Left ventricle myocardium superior (tissue), 1 donor: ENCODE measurements at places on chromosomes 5 and 9. TPM values are rescaled to one million over a fixed set of nuclear protein-coding genes. Genes with fewer than 3 reads are reported as not detected.
A peak's percentile ranks its signal among the peaks of the same experiment; 100 is the strongest.

DNA sequence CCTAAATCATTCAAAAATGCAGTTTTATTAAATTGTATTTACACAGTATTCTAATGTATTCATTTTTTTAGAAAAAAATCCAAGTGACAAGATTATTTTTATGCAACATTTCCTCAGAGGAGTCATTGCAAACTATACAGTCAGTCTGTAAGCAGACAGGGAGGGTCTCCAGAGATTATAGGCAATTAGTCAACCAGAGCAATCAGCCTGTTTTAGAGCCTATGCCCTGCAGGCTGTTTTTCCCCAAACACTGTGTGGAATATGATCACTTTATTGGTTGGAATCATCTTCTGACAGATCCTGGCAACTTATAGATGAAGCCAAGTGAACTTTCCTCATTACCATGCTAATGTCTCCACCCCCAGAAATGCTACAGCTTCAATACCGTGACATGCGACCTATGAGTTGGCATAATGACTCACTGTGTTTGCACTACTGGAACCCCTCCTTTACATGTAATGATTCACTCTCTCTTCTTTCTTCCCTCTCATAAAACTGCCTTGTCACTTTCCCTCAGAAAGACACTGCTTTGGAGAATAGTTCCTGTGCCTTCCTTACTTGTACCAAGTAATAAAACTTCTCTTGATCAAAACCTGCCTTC is 577.7 kb upstream of the FTMT start:
- DNase-seq: no peak

- no peak for DNase-seq
Observed at GRCh38 chr5:6439588-6440550, 8.8 kb upstream of the UBE2QL1 start.

- DNase-seq: no peak
Observed at GRCh38 chr9:11326231-11326630, 713.4 kb upstream of the PTPRD start.

GRCh38 chr5:23027331-23027730 is 174.2 kb upstream of the CDH12 start:
- DNase-seq: no peak

DNA sequence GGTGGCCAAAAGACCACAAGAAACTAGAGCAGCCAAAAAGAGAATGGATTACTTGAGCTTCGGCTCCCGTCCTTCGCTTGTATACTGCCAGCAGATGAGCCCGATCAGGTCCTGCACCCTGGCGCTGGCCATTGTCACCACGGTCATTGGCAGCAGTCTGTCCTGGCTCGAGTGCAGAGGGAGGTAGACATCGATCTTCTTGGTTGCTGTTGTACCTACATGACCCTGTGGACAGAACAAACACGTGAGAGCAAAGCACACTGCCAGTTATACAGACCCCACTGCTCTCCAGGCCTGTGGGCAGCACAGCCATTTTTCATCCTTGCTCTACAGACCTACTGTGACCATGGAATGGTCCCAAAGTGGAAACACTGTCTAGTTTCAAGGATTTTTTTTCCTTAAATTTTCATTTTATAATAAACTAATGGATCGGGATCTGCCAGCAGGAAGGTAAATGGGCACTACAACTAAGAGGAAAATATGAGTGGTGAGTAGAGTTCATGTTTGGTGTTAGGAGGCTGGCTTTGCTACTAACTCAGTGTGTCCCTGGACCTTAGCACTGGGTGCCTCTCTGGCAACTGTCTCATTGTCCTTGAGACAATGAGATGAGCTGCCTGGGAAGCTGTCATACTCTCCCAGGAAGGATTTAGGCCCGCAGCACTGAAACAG is 121.4 kb downstream of the MAPKAP1 start:
- DNase-seq: no peak

DNA sequence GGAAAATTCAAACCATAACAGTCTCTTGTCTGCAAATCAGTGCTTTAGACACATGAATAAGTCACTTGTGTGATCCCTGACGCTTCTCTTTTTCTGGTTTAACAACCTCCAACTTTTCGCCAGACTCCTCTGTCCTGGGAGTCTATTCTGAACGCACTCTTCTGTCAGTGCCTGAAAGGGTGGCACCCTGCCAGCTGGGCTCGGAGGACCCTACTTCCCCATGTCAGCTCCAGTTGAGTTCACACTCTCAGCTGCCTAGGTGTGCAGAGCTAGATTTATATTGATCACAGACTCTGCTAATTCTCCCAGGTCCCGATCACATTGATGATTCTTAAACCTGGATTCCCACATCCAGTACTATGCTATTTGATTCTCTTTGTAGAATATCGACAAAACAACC is 649.1 kb downstream of the BNC2 start:
- peak; percentile 72 for DNase-seq

DNA sequence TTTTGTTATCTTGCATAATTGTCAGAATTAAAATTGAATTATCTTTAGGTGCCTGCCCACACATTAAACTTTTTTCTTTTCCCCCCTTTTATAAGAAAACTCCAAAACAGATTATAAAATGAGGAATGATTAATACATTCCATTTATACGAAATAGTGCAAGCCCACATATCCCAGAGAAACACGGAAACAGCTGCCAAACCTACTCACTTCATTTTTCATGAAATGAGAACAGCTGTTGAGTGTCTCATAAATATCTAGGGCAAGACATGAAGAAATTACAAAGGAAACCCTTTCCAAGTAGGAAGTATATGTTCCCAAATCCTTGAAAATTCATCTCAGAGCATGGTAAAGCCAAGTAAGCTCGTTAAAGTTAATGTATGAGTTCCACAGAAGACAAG is 459.4 kb upstream of the NMUR2 start:
- DNase-seq: no peak

- DNase-seq: no peak
Observed at GRCh38 chr9:99116003-99116411, 11.1 kb downstream of the TGFBR1 start.

GRCh38 chr5:97838214-97838613 is 655.2 kb upstream of the RIOK2 start:
- no peak for DNase-seq

- DNase-seq: no peak
Observed at GRCh38 chr5:67528953-67529352, 332.4 kb upstream of the CD180 start.

DNA sequence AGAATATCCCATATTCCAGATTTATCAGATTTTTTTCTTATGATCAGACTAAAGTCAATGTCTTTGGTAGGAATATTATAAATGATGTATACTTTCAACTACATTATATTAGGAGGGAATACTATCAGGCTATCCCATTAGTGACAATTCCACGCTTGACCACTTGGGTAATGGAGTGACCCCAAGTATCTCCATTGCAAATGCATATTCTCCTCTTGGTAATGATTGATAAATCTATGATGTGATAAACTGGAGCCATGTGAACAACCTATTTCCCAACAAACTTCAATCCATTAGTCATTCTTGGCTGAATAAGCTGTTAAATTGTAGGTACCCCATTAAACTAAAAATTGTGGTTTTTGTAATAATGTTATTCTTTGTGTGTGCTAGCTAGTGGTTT is 12.2 kb upstream of the MPDZ start:
- no peak for DNase-seq

DNA sequence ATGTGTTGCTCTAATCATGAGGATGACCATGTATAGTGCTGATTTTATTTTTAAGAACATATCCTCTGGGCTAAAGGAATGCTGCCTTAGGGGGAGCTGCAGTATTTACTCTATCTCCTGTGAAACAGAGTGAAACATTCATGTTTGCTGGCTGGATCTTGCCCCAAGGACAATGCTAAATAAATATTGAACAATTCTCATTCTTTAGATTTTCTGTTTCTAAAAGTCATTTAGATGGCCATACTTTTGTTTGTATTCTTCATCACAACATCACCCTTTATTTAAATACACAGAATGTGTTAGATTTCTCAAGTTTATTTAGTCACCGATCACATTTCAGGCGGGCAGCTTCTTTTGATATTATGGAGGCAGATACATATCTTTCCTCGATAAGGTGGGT is 103.3 kb downstream of the ARHGEF28 start:
- DNase-seq: no peak

DNA sequence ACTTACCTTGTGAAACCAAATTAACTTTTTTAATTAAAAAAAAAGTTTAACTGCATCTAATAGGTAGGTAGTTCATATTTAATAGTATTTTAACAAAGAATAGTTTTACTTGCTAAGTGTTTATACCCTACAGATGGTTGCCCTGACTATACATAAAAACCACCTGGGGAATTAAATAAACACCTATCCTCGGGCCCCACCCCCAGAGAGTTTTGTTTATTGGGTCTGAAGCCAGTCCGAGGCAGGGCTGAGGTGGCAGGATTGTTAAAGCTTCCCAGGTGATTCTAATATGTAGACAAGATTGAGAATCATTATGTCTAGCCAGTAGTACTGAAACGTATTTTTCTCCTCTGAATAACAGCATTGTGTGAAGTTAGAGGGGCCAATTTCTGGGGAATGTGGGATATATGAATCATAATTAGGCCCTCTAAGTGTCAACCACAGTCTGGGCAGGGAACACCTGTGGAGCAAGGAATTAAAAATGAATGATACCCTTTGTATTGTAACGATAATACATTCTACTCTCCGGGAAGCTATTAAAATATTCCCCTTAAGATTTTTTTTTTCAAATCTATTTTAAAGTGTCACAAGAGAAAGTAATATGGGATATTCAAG is 5.6 kb upstream of the PAM start:
- no peak for DNase-seq

DNA sequence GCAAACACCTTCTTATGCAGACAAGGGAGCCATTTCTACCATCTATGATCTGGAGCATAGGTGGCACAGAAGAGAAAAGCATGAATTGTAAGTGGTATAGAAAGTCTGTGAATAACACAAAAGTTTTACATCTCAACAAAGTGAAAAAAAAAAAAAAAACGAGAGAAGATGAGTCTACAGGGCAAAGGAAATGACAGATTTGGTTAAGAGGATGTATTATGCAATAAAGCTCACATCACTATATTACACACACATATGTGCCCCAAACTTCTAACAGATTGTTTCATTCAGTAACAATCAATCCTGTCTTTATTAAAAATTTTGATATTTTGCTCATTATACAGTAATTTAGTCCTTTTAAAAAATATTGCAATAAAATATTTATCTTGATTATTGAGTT is 49.8 kb downstream of the CERT1 start:
- DNase-seq: no peak

DNA sequence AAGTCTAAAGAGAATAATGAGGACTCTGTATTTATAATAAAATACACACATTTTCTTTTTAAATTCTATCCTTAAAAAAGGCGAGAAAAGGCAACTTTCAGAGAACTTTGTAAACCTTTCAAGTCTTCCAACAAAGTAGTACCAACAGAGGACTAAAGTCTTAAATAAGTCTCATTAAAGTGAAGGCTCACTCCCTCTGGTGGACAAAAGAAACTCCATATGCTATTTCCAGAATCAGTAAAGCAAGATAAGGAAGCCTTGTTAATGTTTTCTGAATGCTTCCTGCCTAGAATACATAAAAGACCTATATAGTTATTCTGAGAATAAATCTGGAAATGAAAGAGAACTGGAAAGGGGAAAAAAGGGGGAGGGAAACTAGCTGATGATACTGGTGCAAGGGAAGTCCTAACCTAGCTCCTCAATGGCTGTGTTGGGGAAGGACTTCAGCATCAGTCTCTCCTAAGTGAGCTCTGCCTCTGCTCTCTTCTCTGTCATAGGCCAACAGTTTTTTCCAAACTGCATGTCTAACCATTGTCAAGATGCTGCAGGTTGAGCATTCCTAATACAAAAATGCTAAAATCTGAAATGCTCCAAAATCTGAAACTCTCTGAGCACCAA is 7.2 kb downstream of the HMGCS1 start:
- DNase-seq: no peak

DNA sequence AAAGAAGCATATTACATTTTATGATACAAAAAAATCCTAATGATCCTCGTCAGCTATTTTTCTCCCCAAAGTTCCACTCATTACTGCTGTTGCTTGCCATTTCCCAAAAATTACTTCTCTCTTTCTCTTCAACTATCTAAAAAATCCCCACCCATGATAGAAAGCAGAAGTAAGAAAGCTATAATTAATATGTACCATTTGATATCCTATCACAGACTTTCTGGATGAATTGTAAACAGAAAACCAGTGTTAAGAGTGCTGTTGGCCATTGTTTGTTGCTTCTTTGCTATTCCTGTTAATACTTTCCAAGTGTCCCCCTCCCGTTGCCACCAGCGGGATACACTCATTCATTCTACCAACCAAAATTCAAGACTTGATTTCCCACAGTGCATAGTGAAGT is 136.3 kb upstream of the SMARCA2 start:
- DNase-seq: no peak

DNA sequence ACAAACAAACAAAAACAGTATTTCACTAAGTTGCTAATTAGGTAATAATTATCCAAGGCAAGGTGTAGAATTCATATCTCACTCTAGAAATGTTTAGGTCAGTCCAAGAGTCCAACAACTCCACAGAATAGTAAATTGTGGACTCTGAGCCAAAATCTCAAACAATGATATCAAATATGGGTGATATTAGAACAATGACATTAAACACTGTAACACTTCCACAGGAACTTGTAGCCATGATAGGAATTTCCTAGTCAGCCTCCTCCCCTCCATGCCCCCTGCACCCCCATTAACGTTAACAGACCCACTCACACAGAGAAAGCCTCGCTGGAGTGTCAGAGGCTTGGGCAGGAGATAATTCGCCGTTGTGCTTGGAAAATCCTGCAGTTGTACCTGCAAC is 305.0 kb upstream of the PIK3R1 start:
- no peak for DNase-seq

- no peak for DNase-seq
Observed at GRCh38 chr9:36974731-36975130, 59.3 kb downstream of the PAX5 start.

DNA sequence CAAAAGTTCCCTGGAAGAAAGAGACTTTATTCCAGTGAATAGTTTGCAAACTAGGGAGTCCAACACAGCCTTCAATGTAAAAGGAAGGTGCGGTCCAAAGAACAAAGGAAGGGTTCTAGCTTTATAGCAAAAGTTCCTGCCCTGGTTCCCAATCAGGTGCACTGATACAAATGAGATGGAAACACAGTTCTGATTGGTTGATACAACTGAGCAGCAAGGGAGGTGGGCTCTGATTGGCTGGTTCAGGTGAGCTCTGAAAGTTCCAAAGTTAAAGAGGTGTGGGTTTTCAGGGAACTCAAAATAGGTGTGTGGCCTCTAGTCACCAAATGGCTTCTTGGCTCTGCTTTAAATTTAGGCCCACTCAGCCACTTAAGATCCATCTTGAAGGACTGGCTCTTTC is 43.1 kb downstream of the P4HA2 start:
- DNase-seq: no peak

PCDHGA10 gene
- 5.3 TPM for total RNA-seq

RNF183 gene
- total RNA-seq: not detected

SLC45A2 gene
- total RNA-seq: not detected

OR4F3 gene
- not detected for total RNA-seq

DAB2 gene
- total RNA-seq: 32.4 TPM

SLC1A3 gene
- 105 TPM for total RNA-seq

NIPAL4 gene
- total RNA-seq: not detected

FST gene
- total RNA-seq: 3.2 TPM

TAF11L10 gene
- not detected for total RNA-seq

TMEM252 gene
- not detected for total RNA-seq

CYSRT1 gene
- not detected for total RNA-seq

BARHL1 gene
- not detected for total RNA-seq

PPIC gene
- total RNA-seq: 52.2 TPM

C5orf58 gene
- not detected for total RNA-seq

PDE8B gene
- 0.69 TPM for total RNA-seq

ABLIM3 gene
- total RNA-seq: 130 TPM
